SW480 (cell line): ENCODE measurements at places on chromosomes 5 and 9.

DNA sequence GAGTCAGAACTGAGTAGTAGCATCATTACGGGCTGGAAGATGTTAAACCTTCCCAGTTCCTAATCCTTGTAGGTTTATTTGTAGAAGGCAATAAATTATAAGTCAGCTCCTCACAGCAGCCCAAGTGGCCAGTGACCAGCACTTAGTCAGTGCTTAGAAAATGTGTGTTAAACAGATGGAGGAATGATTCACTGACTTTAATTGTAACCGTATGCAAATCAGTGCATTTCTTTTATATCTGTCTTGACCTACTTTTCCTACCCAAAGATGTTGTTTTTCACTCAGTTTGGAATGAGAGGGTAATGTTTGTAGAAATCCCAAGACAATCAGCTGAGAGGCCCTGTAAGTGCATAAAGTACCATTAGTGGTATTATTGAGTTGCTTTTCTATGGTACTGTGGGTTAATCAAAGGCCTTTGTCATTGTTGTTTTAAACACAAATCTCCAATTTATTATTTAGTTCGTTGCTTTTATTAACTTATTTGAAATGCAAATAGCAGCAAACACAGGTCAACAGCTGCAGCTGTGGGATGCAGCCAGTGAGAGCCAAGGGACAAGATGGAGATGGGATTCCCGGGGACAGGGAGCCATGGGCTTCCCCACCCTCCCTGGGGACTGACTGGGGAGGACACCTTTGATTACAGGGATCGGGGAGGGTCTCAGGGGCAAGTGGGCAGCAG, 49.8 kb downstream of the MAP1B start:
- no peak for DNase-seq

DNA sequence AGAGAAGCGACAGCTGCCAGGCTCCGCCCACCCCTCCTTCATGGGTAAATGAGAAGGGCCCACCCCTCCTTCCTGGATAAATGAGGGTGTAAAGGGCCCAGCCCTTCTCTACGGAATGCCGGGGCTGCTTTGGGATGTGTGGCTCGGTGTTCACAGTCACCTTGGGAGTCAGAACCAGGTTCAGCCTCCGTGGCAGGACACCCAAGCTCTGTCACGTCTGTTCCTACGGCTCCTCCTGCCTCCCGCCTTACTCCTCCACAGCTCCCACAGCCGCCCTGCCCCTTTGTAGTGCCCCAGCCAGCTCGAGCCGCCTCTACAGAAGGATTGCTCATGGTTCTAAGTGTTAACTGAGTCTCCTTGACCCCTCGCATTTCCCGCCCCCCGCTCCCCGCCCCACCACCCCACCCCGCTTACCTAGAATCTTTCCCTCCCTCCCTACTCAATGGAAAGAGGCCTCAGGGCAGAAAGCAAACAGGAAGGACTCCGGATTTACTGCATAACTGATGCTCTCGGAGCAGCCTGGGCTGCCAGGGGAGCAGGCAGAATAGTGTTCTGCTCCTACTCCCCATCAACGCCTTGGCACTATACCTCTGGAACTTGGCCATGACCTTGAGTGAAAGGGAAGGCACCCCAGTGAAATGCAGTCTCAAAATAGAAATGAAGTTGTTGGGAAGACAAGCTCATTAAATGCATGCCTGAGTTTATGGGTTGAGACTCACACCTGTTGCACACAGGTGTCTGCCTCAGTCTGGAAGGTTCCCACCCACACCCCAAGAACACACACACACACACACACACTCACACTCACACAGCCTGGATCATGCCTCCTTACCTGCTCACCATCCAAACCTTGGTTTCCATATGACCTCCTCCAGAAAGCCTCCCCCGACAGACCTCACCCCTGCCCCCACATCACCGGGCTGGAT, 59.6 kb downstream of the NEURL1B start:
- DNase-seq, result no peak

DNA sequence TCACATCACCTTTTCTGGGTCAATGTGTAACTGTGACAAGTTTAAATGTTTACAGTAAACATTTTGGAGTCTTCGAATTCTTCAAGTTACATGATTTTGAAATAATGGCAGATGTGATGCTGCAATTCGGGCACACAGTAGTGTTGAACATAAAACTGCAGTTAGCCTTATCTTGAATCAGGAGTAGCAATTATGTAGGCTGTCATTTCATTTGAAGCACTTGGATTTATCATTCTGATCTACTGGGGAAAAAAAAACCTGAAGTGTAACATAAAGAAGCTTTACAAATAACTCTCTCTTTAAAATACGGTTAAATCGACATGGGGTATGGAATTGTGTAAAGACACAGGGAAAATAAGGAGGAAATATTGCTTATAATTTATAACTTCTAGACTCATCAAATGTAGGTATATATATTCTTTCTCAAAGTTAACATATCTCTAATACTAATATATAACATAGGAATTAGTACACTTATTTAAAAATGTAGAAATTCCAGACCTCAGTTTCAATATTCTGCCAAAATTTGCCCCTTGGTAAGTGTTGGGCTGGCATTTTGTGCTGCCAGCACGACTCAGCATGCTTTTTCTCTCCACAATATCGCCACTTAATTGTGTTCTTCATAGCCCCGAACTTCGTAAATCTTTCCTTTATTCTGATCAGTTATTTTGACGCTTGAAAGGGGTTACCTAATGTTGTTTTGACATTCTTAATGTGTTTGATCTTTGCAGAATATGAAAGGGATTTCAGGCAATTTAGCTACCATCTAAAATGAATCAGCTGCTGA, 226.7 kb downstream of the PRR16 start:
- DNase-seq, result no peak

GRCh38 chr5:144547098-144547499, 376.4 kb downstream of the KCTD16 start:
- DNase-seq, result no peak

GRCh38 chr5:160991205-160991604, 139.2 kb upstream of the ATP10B start:
- no peak for DNase-seq

GRCh38 chr5:136028782-136029742, at the start of gene TGFBI:
Gene TGFBI (plus strand): TSS chr5:136028988. CDS start chr5:136029056, 68 bp downstream.
- DNase-seq, result peak; percentile 78

- no peak for DNase-seq
These were observed 7.4 kb downstream of the SLC12A7 start for GRCh38 chr5:1104327-1105006.

DNA sequence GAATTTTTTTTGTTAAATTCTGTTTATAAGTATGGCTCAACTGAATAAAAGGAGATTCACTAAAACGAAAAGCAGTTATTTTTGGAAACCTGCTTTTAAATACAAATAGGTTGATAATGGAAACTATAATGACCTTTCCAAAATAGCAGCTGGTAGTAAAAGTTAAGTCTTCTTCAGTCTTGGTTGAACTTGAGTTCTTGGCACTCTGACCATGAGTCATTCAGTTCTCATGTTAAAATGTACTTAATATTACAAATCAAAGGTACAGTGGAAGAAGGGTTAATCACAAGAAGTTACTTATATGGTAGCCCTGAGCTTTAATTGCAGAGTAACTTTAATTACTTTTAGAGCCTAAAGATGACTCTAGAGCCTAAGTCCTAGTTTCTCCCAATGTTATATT, 62.1 kb downstream of the KLF9 start:
- DNase-seq, result no peak

DNA sequence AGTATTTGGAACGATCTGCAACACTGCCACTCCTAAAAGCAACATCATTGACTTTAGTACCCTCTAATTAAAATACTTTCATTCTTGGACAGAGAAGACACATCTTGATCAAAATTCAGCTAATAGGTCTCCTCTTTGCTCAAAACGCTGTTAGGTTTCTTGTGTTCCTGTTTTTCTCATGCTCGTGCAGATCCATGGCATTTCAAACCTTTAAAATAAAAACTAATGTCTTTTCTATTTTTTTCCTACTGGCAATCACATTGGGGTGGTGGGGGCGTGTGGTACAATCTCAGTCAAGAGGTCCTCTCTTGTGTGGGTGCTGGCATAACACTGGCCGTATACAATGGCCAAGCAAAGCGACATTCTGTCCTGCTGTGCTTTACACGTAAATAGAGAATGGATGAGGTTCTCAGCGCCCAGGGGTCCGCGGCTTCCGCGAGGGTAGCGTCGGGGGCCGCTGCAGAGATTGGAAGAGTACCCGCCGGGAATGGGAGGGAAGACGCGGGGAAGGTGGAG, 315 bp upstream of the GPR150 start:
- DNase-seq, result no peak

- DNase-seq, result no peak
These were observed 258.6 kb downstream of the FSTL4 start for GRCh38 chr5:133353741-133354140.

DNA sequence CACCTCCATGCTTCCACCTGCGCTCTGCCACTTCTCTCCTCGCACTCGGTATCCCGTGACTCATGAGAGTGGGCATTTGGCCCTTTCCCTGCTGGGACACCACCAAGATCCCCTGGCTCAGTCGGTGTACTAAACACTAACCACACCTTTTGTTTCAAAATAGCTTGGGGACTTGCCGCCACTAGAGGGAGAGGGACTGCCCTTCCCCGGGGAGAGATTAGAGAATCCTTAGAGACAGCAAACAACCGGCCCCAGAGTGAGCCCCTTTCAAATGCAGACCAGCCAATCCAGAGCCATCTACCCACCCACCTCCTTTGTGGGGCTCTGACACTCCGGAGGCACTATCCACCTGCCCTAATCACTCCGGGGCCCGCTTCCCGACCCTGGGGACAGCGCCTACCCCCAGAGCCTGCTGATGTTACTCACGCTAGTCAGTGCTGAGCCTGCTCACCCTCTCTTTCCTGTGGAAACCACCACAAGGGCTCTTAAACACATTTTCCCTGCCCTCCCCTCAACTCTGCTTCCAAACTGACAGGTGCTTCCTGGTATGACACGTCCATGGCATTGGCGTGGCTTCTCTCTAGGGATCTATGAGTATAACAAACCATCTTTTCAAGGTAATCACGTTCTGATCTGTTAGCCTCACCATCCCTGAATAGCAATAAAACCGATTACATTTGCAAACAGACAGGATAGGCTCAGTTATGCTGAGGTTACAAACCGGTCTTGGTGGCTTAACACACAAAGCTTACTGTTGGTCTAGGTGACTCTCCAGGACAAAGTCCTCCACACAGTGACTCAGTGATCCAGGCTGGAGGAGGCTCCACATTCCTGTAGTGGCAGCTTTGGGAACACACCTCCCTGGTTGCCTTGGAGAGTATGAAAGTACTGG, 180.1 kb upstream of the MVB12B start:
- DNase-seq, result peak; percentile 50

GRCh38 chr5:119895066-119895465, 265.7 kb downstream of the FAM170A start:
- no peak for DNase-seq

- no peak for DNase-seq
These were observed 105.2 kb upstream of the IER5L start for GRCh38 chr9:129283291-129283691.

- no peak for DNase-seq
These were observed 59.1 kb downstream of the PDE6A start for GRCh38 chr5:149885513-149885912.

DNA sequence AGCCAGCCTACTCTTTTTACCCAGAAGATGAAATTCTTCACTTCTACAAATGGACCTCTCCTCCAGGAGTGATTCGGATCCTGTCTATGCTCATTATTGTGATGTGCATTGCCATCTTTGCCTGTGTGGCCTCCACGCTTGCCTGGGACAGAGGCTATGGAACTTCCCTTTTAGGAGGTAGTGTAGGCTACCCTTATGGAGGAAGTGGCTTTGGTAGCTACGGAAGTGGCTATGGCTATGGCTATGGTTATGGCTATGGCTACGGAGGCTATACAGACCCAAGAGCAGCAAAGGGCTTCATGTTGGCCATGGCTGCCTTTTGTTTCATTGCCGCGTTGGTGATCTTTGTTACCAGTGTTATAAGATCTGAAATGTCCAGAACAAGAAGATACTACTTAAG, 16.6 kb downstream of the OCLN start:
- no peak for DNase-seq

DNA sequence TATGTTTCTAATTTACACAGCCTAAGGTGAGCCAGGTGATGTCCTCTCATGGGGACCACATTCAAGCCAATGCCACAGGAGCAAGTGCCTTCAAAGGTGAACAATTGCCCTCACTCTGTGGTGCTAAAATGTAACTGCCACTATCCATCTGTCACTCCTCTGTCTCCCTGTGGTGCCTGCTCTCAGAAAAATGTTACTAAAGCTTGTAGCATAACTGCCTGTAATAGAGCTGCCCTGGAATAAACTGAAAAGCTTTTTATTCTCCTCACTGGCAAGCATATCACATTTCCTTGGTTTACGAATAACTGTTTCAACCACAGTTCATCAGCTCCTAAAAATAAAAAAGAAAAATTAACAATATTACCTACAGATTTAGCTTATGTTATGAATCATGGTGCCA, 142.4 kb downstream of the ST8SIA4 start:
- DNase-seq, result no peak

- DNase-seq, result no peak
These were observed 146.5 kb downstream of the MEF2C start for GRCh38 chr5:88736494-88736893.

- no peak for DNase-seq
These were observed 10.6 kb downstream of the ACSL6 start for GRCh38 chr5:132000677-132001453.

DNA sequence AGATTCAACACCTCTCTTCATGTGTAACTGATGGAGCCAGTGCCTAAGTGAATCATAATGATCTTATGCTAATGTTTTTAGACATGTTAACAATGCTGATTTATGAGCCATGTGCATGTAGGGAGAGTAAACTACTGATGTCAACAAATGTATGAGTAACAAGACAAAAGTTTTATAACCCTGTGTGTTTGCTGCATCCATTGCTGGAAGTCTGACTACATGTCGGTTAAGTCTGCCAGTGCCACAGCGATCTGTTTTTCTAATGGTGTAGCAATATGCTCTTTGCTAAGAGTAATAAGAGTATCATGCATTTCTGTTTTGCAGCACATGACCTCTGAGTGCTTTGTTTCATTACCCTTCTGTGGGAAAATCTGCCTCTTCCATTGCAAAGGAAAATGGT, 26.4 kb upstream of the TMOD1 start:
- DNase-seq, result no peak

DNA sequence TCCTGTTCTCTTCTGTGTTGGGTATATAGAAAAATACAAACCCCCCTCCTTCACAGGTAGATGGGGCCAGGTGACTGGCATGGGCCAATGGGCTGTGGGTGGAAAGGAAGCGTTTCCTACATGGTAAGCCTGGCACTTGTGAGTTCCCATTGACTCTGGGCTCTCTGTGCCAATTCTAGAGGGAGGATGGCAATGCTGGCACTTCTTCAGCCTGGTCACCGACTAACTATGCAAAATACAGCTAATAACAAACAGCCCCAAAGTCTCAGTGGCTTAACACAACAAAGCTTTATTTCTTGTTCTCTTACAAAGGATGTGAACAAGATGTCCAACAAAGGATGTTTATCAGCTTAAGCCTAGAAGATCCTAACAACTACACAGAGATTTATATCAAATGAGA, 258.1 kb downstream of the SYK start:
- DNase-seq, result no peak

- DNase-seq, result no peak
These were observed 209.5 kb downstream of the MEF2C start for GRCh38 chr5:88673253-88674105.

DNA sequence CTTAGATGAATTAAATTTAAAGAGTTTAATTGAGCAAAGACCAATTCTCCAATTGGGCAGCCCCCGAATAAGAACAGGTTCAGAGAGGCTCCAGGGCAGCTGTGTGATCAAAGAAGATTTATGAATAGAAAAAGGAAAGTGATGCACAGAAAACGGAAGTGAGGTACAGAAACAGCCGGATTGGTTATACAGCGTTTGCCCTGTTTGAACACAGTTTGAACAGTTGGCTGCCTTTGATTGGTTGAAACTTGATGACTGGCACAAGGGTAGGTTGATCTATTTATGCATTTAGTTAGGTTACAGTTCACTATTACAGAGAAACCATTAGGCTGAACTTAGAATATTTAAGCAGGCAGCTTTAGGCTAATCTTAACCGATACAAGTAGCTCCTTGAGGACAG, 29.5 kb downstream of the NIM1K start:
- DNase-seq, result no peak
